Amygdala (tissue), 56 donors: ENCODE measurements at places on chromosomes 13 and 19.

DNA sequence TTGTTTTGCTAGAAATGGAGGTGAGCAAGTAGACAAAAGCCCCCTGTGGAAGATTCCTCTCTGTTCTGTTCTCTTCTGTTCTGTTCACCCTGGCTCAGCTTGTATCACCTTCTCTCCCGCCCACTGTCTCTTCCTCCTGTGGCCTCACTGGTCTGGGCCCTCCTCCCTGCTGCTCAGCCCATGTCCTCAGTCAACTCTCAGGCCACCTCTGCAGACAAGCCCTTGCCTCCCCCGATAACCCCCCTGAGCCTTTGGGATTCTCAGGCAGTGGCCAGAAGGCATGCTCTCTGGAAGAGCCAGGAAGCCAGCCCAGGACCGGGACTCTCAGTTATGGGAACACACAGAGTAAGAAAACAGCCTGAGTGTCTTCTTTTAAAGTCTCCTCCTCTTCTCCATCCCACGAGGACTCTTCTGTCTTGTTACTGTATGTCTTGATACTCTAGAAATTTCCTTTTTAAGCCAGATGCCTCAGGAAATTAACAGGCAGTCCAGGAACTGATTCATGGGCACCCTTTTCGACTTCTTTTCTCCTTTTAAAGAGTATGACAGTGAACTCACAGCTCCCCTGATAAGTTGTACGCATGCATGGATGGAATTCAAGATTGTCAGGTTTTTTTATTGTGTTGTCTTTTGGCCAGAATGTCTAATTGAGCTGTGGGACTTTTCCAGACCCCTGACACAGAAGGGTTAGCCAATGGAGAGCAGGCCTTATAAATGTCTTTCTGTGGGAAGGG, 33.7 kb downstream of the SHISA2 start:
- no peak for DNase-seq

- no peak for DNase-seq
Observed at GRCh38 chr19:31276831-31277230, 72.4 kb downstream of the TSHZ3 start.

- DNase-seq, result no peak
Observed at GRCh38 chr19:48290401-48290770, 20.5 kb downstream of the ZNF114 start.

- DNase-seq, result no peak
Observed at GRCh38 chr19:50510700-50511068, 307 bp downstream of the JOSD2 start.

GRCh38 chr19:50380751-50381151, 3.4 kb upstream of the POLD1 start:
- DNase-seq, result no peak

DNA sequence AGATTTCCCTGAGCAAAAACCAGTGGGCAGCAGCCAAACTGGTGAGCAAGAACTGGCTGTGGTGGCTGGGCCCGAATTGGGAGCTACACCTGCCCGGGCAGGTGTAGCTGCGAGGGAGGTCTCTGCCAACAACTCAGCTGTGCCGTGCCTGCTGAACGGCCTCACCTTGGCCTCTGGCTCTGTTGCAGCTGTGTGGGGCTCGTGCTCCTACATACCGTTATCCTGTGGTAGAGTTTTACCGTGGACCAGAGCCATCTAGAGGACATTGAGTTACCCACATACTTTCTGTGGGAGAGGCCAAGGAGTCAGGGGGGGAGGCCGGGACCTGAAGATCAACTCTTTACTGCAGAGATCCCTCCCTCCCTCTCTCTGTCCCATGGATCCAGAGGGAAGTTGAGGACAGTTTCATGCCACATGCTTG, 113.2 kb downstream of the TM9SF2 start:
- DNase-seq, result no peak

DNA sequence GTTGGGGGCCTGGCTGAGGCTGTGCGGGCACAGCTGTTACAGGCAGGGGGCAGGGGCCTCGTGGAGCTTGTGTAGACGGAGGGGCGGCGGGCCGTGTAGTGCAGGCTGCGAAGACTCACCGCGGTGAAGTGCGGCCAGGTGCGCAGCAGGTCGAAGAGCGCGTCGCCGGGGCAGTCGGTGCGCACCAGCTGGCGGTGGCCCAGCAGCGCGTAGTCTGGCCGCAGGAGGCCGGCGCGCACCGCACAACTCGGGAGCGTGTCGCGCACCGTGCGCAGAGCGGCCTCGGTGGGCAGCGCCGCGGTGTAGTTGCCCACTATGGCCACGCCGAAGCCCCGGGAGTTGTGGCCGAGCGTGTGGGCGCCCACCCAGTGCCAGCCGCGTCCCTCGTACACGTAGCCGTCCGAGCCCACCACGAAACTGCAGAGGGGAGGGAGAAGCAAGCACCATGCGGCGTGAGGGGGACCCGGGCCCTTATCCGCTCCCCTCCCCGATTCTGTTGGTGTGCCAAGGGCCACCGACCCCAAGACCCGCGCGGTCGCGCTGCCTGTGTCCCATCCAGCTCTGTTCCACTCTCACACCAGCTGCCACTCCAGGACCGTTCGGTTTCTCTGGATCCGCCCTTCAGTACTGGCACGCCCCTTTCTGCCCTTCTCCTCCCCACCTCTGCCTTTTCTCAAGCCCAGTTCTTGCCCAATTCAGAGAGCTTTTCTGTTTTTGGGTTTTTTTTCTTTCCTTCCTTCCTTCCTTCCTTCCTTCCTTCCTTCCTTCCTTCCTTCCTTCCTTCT, 5.4 kb upstream of the RASAL3 start:
- DNase-seq, result no peak

GRCh38 chr13:99197117-99197651, 3.5 kb upstream of the UBAC2 start:
- no peak for DNase-seq

- no peak for DNase-seq
Observed at GRCh38 chr13:75236774-75237173, 245.2 kb downstream of the TBC1D4 start.

DNA sequence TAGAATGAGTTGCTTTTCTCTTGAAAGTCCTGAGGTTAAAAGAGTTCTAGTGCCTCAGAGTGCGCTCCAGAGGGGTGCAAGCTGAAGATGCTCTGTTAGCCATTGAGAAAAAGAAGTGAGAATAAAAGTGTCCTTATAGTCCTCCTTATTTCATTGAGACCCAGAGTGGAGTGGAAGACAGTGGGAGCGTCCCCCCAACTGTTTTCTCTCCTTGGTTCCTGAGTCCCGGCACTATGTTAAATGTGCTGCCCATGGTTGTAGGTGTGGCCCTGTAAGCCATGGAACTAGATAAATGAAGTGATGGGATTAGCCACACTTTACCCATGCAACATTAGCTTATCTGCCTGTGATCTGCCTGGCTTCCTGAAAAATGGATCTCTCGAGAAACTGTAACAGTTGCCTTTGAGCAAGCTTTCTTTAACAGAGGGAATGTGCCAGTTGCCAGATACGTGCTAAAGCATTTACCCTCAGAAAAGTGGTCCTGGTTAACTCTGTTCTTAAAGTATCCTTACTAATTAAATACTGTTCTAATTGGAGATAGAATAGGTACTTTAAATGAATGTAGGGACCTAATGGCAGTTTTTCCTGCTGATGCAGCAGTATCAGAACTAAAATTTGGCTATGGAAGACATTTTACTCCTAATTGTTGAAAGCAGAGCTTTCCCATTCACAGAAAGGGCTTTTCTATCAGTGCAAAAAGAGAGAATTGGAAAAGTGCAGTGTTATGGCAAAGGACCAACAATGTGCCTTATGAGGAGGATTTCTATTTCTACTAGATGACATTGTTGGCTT, 21.4 kb upstream of the PSG9 start:
- DNase-seq, result no peak

DNA sequence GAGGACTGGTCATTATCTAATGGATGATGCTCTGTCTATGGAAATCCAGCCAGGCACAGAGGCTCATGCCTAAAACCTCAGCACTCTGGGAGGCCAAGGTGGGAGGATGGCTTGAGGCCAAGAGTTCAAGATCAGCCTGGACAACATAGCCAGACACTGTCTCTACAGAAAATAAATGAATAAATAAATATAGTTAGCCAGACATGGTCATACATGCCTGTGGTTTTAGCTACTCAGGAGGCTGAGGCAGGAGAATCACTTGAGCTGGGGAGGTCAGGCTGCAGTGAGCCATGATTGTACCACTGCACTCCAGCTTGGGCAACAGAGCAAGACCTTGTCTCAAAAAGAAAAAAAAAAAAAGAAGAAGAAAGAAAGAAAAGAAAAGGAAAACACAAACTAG, 234.7 kb downstream of the TSHZ3 start:
- DNase-seq, result no peak

DNA sequence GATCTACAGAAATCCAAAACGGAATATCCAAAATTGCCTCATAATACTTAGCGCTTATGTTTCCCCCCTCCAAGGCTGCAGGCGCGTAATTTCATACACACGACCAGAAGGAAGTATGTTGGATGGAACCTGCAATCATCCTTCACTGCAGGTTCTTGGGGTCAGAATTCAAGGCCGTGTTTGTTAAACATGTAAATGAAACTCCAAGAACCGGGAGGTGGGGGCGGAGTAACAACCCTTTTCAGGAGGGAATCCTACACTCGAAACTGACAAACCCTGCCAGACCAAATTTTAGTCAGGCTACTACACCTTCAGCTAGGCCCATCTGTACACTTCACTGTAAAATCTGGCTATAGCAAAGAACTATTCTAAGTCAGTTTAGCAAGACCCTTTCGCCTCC, 1.3 kb downstream of the ZNF607 start:
- no peak for DNase-seq

- DNase-seq, result no peak
Observed at GRCh38 chr13:28630869-28631268, 28.1 kb upstream of the POMP start.

DNA sequence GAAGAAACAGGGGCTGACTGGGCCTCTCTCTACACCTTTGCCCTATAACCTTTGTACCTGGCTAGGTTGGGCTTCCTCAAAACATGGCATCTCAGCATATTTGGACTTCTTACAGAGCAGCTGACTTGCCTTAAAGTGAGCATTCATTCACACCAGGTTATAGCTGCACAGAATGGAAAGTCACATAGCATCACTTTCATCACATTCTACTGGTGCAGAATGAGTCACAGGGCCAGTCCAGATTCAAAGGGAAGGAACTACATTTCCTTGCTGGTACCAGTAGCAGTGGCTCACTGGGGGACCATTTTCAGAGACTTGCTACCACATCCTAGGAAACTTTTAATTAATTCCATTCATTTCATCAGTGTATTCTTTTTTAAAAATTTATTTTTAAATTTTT, 20.3 kb upstream of the TPTE2 start:
- DNase-seq, result no peak

DNA sequence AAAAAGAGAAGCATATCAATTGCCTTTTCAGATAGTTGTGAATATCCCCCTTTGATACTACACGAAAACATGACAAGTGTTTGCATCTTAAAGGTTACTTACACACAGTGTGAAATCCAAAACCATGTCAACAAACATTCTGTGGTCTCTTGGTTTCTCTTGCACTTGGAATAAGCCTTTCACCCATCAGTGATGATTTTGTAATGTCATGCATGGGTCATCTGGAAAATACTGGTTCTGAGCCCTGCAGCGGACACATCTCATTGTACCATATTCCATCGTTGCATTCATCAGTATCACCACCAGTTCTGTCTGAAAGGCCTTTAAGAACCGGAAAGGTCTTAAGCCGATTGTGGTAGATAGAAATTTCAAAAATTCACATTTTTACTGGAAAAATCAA, 65.4 kb upstream of the SOX1 start:
- no peak for DNase-seq

DNA sequence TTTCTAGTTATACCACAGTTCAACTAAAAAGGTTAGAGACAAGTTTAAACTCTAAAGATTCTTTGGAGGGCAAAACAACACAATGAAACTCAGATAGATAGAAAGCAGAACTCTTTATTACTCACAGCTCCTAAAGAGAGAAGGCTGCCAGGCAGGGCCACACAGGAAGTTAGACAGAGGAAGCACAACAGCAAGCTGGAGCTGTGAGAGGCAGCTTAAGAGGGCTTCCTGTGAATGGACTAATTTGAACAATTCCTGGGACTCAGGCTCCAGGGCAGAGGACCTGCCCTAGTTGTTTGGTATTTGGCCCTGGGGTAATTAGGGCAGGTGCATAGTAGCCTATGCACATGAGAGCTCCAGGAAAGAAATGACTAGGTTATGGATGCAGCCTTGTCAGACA, 803.6 kb downstream of the DIAPH3 start:
- no peak for DNase-seq

- no peak for DNase-seq
Observed at GRCh38 chr13:76879883-76880270, 6.3 kb downstream of the KCTD12 start.

DNA sequence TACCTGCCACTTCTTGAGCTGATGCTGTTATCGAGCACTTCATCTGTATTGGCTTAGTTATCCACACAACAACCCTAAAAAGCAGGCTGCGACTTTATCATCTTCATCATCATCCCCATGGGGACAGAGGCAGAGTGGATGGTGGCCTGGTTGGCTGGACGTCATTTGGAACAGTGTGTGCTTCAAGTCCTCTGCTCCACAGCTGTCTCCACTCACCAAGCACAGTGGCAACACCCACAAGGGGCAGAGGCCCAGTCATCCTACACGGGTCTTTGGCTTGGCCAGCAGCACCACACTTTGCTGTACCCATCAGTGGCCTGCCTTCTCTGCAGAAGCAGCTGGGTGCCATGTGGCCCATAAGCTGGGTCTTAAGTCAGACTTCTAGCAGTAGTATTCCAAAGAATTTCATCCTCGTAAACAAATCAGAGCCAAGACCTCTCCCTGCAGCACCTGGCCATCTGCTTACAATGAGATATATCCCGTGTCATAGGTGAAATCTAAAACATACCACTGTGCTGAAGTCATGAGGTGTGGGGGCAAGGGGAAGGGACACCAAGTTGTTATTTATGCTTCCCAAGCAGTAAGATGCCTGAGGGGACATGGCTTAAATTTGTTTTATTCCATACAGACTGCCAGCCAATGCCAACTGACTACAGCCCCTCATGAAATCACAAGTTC, 47.9 kb upstream of the EPHX3 start:
- no peak for DNase-seq

DNA sequence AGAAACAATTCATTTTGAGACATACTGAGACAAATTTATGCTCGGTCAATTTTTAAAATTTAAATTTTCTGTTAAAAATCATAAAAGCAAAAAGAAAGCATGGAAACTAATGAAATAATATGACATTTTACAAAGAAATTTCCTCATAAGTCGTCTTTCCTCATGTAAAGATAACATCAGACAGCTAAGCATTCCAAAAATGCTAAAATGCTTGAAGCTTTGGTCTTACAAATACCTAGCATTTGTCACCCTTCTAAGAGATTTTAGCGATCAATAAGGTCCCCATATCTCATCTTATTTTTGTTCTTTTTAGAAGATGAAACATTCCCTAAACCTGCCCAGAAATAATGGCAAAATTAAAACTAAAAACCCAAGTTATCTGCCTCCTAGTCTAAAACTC, 68.5 kb upstream of the FREM2 start:
- no peak for DNase-seq
